ENCODE measurements at places on chromosomes 2 and 18.

DNA sequence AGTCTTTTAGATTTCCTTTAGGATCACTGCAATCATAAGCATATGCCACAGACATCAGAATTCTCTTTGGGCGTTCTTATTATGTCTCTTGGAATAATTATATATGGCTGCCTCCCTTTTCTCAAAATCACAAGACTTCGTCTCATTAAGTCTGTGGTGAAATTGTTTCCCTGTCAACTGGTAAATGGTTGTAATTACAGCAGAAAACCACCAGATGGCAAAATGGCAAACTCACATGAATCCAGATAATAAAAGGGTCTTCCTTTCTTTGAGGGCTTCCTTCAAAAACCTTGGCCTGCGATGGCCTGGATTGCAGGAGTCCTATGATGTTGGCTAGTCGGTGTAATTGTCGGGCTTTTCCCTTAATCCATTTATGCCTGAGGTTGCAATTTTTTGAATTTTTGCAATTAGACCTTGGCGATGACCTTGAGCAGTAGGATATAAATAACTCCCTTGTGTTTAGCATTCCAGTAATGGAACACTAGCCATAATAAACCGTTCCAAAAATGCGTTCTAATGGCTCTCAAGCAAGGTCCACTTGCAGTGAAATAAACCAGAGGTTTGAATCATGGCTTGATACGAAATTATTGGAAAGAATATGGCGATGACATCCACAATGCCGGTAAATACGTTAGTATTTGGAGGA is 656.4 kb downstream of the MBD2 start:
- DNase-seq: peak; percentile 33

GRCh38 chr2:229129738-229130371 is 141.2 kb downstream of the PID1 start:
- no peak for DNase-seq

DNA sequence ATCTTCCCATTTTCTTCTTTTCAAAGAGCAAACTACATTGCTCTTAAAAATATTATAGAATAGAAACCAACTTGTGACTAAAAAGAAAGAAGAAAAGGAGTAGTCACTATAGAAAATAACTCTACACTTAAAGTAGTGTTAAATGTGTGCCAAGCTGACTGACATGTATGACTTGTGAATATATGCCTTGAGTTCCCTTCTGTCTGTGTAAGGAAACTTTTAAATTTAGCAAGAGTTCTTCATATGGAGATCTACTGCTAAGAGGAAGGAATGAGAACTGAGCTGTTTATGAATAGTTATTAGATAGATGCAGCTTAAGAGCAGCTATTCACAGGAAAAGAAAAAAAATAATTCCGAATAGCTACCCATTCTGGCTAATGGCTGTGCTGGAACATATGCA is 1221.7 kb upstream of the ZEB2 start:
- DNase-seq: no peak

- peak; percentile 23 for DNase-seq
Observed at GRCh38 chr18:71598374-71598773, 945.8 kb downstream of the CBLN2 start.

GRCh38 chr2:17804358-17804757 is 11.9 kb upstream of the MSGN1 start:
- DNase-seq: no peak
